ENCODE measurements at places on chromosomes 2 and 18. TPM values are rescaled to one million over a fixed set of nuclear protein-coding genes. Genes with fewer than 3 reads are reported as not detected.

OTOS gene
- not detected for total RNA-seq

EVX2 gene
- total RNA-seq, result not detected

GKN2 gene
- total RNA-seq, result not detected

C2orf66 gene
- total RNA-seq, result not detected

ALPG gene
- not detected for total RNA-seq

EGR4 gene
- total RNA-seq, result 0.52 TPM

MRPL30 gene
- 21.5 TPM for total RNA-seq

FBLN7 gene
- 7.8 TPM for total RNA-seq
